ENCODE measurements at places on chromosomes 16 and 17.

DNA sequence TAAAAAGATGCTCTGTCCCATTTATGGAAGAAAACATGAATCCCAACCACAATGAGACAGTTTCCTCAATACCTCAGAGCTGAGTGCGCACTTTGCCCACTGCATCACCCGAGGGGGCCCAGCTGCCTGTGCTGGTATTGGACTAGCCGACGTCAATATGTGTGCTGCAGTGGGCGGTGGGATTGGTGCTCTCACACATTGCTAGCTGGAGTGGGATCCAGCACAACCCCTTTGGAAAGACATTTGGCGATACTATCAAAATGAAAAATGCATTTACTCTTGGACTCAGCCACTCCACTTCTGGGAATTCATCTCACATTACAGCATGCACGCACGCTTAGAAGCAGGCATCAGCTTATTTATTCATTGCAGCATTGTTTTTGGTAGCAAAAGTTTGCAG lies 289.2 kb upstream of the FOXF1 start:
- peak; percentile 23 for DNase-seq

DNA sequence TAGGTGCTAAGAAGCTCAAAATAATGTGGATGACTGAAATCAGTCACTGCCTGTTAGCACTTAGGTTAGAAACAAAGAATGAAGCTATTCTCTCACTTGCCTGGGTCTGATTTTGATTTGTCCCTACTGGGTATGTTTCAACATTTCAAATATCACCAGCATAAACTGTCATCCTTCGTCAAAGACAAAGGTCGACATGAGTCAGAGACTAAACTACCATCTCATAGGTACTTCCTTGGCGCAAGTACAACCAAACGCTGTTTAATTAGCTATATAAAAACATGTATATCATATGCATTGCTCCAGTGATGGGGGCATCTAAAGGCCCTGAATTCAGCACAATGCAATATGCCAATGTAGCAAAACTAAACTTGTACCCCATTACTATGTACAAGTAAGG lies 4.0 kb downstream of the AKTIP start:
- no peak for DNase-seq

DNA sequence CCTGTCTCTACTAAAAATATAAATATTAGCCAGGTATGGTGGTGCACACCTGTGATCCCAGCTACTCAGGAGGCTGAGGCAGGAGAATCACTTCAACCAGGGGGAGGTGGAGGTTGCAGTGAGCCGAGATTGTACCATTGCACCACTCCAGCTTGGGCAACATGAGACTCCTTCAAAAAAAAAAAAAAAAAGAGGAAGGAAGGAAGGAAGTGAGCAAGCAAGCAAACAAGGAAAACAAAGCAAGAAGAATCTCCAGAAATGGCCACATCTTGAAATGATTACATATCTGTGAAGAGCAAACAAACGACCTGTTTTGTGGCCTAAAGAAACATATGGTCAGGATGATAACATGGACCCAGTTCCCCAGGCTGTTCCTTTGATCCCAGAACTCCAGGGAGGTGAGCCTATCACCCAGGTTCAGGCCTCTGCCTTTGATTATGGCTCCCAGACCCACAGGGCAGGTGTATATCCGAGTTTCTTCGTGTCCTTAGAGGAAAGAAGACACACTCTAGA lies 8.9 kb downstream of the ACOX1 start:
- DNase-seq, result peak; percentile 38

GRCh38 chr16:50609471-50609870 lies 61.3 kb downstream of the NKD1 start:
- no peak for DNase-seq

DNA sequence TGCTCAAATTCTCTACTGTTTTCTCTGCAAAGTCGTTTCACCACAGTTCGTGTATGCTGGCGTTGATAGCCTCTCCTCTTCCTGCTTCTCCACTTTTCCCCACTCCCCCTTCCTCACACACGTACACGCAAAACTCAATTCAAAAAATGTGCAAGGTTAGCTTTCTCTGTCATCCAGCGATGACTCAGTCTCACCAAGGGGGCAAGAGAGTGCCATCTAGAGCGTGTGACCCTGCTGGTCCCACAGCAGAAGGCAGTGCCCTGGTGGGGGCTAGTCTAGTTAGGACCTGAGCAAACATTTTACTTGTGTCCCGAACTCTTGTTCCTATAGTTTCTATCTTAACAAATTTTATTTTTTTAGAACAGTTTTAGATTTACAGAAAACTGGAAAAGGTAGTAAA lies 121.2 kb upstream of the CHMP6 start:
- DNase-seq, result no peak

- no peak for DNase-seq
Observed at GRCh38 chr16:76287466-76287865, 10.3 kb downstream of the CNTNAP4 start.

DNA sequence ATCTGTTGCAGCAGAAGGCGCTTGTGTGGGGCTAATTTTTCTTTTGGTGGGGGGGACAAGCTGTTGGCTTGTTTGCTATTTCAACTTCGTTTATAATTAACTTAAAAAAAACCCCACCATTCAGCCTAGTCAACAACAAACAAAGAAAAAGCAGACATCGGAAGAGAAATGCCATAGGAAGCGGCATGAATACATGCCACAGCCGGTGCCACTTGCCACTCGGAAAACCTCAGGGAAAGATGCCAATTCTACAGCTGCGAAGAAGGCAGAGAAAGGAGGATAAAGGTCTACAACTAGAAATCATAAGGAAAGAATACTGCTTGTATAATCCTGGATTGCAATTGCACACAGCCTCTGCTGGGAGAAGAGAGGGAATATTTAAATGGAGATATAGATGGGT lies 254.4 kb upstream of the PMFBP1 start:
- no peak for DNase-seq

GRCh38 chr16:23148166-23148512 lies 1.1 kb downstream of the USP31 start:
- peak; percentile 19 for DNase-seq

DNA sequence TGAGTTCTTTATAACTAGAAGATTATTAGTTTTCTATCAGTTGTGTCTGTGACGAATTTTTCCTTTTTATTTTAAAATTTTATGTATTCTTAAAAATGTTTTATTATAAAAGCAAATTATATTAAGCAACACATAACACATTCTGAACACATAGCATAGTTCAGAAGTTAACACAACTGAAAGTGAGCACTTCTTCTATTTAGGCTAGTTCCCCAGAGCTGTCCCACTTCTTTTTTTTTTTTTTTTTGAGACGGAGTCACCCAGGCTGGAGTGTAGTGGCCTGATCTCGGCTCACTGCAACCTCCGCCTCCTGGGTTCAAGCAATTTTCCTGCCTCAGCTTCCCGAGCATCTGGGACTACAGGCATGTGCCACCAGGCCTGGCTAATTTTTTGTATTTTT lies 37.7 kb upstream of the ALDH3A2 start:
- no peak for DNase-seq

GRCh38 chr17:77564278-77564920 lies 394.1 kb upstream of the TNRC6C start:
- no peak for DNase-seq

- peak; percentile 5 for DNase-seq
Observed at GRCh38 chr17:61700252-61700651, 109.2 kb upstream of the NACA2 start.

GRCh38 chr17:46862949-46863348 lies 11.6 kb downstream of the WNT9B start:
- no peak for DNase-seq

- no peak for DNase-seq
Observed at GRCh38 chr17:8711291-8711690, 33.3 kb downstream of the CCDC42 start.

DNA sequence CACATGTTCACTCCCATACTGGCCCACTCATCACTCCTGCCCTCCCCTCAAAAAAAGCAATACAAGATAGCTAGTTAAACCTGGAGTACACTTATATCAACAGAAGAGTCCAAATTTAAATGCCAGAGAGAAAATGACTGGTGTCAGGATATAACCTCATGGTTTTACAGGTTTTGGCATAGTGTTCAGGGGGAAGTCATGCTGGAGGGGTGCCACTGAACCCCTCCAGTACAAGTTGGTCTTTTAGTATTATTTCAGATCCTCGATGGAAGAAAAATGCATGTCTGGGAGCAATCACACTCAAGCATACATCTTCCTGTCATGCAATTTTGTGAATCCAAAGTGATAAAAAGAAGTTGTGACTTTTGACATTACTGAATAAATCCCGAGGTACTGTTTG lies 10.5 kb downstream of the NACA2 start:
- DNase-seq, result no peak

GRCh38 chr16:84597931-84598351 lies 19.9 kb downstream of the COTL1 start:
- DNase-seq, result no peak

DNA sequence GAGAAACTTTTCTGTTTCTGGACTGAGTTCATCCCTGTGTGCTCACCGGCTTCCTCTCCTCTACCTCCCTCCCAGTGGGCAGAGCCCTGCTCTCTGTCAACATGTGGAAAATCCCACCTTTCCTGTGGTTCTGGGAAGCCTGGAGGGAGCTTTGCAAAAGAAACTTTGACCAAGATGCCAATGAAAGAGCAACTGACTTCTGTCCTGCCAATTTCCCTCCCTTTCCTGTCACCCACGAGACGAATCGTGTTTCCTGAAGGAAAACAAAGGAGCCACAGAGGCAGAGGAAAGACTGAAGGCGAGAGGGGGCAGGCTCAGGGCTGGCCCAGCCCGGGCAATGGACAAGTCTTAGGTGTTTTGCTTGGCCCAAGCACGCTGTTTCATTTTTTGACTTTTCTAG lies 82.8 kb downstream of the PLCG2 start:
- no peak for DNase-seq

DNA sequence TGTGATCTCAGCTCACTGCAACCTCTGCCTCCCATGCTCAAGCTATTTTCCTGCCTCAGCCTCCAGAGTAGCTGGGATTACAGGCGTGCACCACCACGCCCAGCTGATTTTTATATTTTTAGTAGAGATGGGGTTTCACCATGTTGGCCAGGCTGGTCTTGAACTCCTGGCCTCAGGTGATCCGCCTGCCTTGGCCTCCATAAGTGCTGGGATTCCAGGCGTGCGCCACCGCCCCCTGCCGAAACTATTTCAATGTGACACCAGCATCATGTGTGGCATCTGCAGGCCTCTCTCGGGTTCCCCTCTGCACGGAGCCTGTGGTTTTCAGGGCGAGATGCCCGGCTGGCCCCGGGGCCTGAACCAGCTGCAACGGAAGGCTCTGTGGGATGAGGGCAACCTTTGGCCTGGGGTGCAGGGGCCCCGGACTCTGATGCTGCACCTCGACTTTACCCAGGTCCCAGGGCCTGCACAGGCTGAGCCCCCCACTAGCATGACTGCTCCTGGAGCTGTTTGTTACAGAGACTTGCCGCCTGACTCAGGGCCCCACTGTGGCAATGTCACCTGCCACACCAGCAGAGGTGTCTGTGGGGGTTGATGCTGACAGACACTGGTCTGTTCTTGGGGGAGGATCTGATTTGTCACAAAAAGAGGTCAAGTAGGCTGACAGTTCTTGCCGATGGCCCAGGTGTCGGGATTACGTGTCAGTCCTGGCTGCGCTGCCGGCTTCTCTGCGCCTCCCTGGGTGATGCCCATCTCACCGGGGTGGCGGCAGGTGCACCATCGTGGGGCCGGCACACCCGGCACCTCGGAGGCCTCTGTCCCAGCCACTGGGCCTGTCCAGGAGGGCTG lies 8.6 kb upstream of the TEX19 start:
- no peak for DNase-seq

GRCh38 chr16:49838441-49839016 lies 17.4 kb downstream of the ZNF423 start:
- DNase-seq, result no peak

DNA sequence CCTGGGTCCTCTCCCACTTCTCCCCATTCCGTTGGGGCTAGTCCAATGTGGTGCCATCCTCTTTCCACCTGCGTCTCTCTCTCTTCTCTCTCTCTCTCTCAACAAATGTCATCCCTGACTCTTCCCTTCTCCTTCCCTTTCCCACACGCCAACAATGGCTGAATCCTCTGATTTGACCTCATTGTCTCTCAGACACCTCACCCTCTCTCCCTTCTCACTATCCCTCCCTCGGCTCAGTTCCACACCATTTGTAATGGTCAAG lies 628 bp upstream of the ZNF18 start:
- DNase-seq, result no peak

GRCh38 chr17:58083491-58084316 lies 485 bp downstream of the DYNLL2 start:
- peak; percentile 55 for DNase-seq

GRCh38 chr17:31598399-31598782 lies 206.9 kb downstream of the RAB11FIP4 start:
- DNase-seq, result no peak

DNA sequence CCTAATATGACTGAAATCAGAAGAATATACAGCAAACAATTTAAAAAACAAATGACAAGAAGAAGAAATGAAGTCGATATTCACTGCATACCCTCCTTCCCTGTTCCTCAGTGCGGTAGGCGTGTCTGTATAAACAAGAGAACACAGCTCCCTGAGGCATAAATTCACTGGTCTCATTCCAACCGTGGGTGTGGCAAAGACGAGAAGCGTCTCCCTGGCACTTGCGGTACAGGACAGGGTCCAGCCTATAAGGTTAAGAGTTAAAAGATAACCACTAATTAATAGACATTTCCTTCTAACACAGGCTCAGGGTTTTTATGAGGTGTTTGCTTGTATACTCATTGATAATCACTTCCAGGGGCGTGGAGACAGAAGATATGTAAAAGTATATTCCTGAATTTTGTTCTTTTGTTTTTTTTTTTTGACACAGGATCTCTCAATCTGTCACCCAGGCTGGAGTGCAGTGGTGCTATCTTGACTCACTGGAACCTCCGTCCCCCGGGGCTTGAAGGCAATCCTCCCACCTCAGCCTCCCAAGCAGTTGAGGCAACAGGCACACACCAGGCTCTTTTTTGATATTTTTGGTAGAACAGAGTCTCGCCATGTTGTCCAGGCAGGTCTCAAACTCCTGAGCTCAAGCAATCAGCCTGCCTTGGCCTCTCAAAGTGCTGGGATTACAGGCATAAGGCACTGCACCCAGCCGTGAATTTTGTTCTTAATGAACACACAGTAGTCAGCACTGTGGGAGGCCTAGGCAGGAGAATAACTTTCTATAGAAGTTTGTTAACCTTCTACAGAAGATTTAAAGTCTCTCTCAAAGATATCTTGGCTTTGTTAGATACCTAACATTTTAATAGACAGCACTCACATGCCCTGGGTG lies 59.1 kb upstream of the CLEC18B start:
- DNase-seq, result peak; percentile 54

GRCh38 chr17:45246861-45247428 lies 14.9 kb downstream of the SPATA32 start:
- no peak for DNase-seq

- no peak for DNase-seq
Observed at GRCh38 chr16:19523184-19523558, 571 bp upstream of the CCP110 start.

GRCh38 chr16:69378760-69379159 lies 7.0 kb downstream of the TERF2 start:
- peak; percentile 41 for DNase-seq

Measured in cardiac fibroblast (primary cell).